ENCODE measurements at places on chromosomes 11 and 22. TPM values are rescaled to one million over a fixed set of nuclear protein-coding genes. Genes with fewer than 3 reads are reported as not detected.

FGF19 gene
- not detected for total RNA-seq

TMEM223 gene
- total RNA-seq: 21.8 TPM

NLRP10 gene
- total RNA-seq: 0.15 TPM

MMP8 gene
- not detected for total RNA-seq

RASD2 gene
- not detected for total RNA-seq

NLRP6 gene
- total RNA-seq: not detected

SAAL1 gene
- total RNA-seq: 34.0 TPM

ABCC8 gene
- not detected for total RNA-seq

MIAT gene
- 0.46 TPM for total RNA-seq

PRODH gene
- total RNA-seq: not detected

GTSE1 gene
- total RNA-seq: 7.5 TPM

BEST1 gene
- total RNA-seq: under 0.01 TPM

MLC1 gene
- total RNA-seq: not detected

DMC1 gene
- 1.6 TPM for total RNA-seq

SLN gene
- not detected for total RNA-seq

TPBGL gene
- total RNA-seq: under 0.01 TPM

HBE1 gene
- total RNA-seq: not detected

OR4C16 gene
- total RNA-seq: not detected

OR8G5 gene
- not detected for total RNA-seq

NCAM1 gene
- not detected for total RNA-seq

RAPSN gene
- total RNA-seq: 0.30 TPM

MUC6 gene
- total RNA-seq: not detected

RIMBP3B gene
- not detected for total RNA-seq

H19 gene
- total RNA-seq: 19.2 TPM

CBL gene
- 11.9 TPM for total RNA-seq

MYRF gene
- 0.97 TPM for total RNA-seq

RIC8A gene
- total RNA-seq: 104 TPM

DPP3 gene
- 58.8 TPM for total RNA-seq

LINC01488 gene
- total RNA-seq: not detected

OR8H3 gene
- total RNA-seq: not detected

CWF19L2 gene
- total RNA-seq: 15.5 TPM

MS4A2 gene
- not detected for total RNA-seq

CCDC15 gene
- 1.6 TPM for total RNA-seq

PATE4 gene
- total RNA-seq: not detected

DRICH1 gene
- total RNA-seq: not detected

SLC6A5 gene
- not detected for total RNA-seq

SHISAL1 gene
- total RNA-seq: not detected

SYT8 gene
- not detected for total RNA-seq

ADAMTS8 gene
- not detected for total RNA-seq

CARD18 gene
- total RNA-seq: not detected

ST14 gene
- total RNA-seq: not detected

LGR4 gene
- 5.2 TPM for total RNA-seq

FAM227A gene
- total RNA-seq: 2.9 TPM

LUZP2 gene
- not detected for total RNA-seq

TBX10 gene
- not detected for total RNA-seq

MS4A12 gene
- total RNA-seq: not detected

CATSPERZ gene
- total RNA-seq: 0.61 TPM

BATF2 gene
- 12.3 TPM for total RNA-seq

FAM118B gene
- total RNA-seq: 32.5 TPM

LRRN4CL gene
- under 0.01 TPM for total RNA-seq

MUC2 gene
- not detected for total RNA-seq

TRIM49 gene
- not detected for total RNA-seq

OR10AG1 gene
- not detected for total RNA-seq

MN1 gene
- 0.32 TPM for total RNA-seq

KRTAP5-2 gene
- total RNA-seq: not detected

SLC22A6 gene
- not detected for total RNA-seq

ARHGAP20 gene
- total RNA-seq: 2.4 TPM
